ENCODE measurements at places on chromosomes 6 and 20. TPM values are rescaled to one million over a fixed set of nuclear protein-coding genes. Genes with fewer than 3 reads are reported as not detected.

INSM1 gene
- total RNA-seq, result not detected

HSPA12B gene
- total RNA-seq, result not detected

ID1 gene
- 1.8 TPM for total RNA-seq

TEAD3 gene
- total RNA-seq, result 5.0 TPM

AKAP7 gene
- total RNA-seq, result 10.3 TPM

FOXF2 gene
- total RNA-seq, result 4.0 TPM

KIAA1755 gene
- total RNA-seq, result 1.7 TPM

GPR31 gene
- total RNA-seq, result not detected

All from melanocyte of skin (primary cell).